T follicular helper cell (primary cell): ENCODE measurements at places on chromosomes 1 and 21.

- DNase-seq: no peak
These were observed 17.1 kb downstream of the CAPZA1 start for GRCh38 chr1:112636597-112637253.

GRCh38 chr1:231991231-231991630 is 364.6 kb downstream of the DISC1 start:
- DNase-seq: no peak

DNA sequence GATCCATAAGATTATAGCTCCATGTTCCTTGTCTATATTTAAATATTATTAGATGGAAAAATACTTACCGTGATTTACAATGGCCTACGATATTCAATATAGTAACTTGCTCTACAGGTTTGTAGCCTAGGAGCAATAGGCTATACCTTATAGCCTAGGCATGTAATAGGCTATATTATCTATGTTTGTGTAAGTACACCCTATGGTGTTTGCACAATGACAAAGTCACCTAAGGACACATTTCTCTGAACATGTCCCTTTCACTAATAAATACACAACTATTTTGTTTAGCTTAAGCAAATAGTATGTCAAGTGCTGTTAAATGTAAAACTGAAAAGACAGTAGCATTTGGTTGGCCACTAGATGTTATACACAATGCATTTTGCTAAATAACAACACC is 248.9 kb upstream of the ADGRL4 start:
- DNase-seq: no peak

DNA sequence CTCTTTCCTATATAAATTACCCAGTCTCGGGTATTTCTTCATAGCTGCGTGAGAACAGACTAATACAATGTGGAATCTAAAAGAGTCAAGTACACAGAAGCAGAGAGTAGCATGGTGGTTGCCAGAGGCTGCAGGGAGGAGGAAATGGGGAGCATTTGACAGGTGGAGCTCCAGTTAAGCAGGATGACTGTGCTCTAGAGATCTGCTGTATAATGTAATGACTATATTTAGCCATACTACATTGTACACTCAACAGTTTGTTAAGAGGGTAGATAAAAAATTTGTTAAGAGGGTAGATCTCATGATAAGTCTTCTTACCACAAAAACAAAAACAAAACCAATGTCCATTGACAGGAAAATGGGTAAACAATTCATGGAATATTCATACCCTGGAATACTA is 82.1 kb downstream of the MT1HL1 start:
- DNase-seq: no peak

DNA sequence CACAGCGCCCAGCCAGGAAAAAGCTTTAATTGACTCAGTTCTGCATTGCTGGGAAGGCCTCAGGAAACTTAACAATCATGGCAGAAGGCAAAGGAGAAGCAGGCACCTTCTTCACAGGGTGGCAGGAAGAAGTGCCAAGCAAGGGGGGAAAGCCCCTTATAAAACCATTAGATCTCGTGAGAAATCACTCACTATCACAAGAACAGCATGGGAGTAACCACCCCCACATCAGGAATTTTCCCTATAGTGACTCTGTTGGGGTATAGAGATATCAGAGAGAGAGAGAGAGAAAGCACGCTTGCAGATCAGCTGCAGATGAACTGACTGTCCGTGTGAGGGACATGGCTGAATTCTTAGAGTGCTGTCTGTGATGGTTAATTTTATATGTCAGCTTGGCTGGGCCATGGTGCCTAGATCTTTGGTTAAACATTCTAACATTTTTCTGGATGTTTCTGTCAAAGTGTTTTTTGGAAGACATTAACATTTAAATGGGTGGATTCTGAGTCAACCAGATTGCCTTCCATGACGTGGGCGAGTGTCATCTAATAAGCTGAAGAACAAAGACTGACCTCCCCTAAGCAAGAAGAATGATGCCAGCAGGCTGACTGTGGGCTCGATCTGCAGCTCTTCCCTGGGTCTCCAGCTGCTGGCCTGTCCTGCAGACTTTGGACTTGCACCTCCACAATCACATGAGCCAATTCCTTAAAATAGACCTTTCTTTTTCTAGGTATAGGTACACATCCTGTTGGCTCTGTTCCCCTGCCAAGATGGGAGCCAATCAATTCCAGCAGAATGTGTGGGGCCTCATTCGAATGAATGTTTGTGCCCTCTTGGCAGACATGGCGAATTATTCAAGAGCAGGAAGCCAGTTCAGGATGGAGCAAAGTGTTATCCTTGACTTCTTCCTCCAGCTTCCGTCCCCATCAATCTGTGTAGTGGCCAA is 21.4 kb upstream of the CPT2 start:
- DNase-seq: no peak

DNA sequence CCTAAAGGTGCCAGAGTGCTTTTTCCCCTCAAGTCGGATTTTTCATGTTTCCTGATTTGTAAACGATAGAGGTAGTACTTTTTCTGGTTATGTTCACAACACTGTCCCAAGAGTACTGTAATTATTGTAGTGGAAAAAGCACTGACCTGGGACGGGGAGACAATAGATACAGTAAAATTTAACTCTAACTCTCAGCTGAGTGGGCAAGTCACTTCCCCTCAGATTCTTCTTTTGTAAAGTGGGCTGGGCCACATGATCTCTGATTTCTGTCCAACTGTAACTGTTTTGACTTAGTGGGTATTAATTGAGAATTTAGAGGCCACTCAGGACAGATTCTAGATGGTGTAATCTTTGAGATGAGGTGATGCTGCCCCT is 19.1 kb downstream of the MARCKSL1 start:
- no peak for DNase-seq

- no peak for DNase-seq
These were observed 172.7 kb upstream of the FGGY start for GRCh38 chr1:59124166-59124565.
